Activated CD8-positive, alpha-beta memory T cell treated with anti-CD3 and anti-CD28 coated beads for 1 hour (primary cell): ENCODE measurements at places on chromosomes 16 and 17.

DNA sequence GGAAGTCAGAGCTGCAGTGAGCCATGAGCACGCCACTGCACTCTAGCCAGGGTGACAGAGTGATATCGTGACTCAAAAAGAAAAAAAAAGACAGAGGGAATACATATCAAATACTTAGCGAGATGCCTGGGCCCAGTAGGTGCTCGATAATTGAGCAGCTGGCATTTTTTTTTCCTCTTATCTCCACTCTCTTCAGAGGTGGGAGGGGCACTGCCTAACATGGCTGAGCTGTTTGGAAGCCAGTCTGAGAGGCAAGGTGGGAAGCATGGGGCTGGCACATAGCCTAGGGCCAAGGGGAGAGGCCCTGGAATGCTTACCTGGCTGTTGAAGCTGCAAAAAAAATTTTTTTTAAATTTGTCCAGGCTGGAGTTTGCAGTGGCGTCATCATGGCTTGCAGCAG, 38.4 kb downstream of the HIC1 start:
- no peak for DNase-seq

DNA sequence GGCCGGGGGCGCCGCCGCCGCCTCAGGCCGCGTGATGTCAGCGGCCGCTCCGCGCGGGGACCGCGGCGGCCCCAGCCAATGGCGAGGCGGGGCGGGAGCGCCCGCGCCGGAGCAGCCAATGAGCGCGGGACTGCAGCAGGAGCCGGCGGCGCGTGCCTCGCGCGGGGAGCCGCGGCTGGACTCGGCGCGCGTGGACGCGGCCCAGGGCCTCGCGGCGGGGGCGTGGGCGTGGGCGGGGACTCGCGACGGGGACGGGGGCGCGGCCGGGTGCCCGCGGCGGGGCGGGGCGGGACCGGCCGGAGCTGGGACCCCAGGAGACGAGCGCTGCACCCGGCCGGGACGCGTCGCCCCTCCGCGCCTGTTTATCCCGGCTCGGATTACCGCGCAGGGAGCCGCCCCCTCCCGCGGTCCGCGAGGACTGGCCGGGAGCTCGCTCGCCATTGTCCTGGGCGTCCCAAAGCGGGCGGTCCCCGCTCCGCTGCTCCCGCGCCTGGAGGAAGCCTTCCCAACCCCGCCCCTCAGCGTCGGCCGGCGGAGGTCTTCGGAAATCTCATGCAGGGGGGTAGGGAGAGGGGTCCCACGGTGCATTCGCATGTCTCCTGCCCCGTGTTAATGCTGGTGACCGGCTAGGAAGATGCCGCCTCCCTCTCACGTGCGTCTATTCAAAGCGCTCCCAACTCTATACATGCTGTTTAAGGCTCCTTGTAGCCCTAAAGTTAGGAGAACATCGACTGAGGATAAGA, at the start of gene RNF157:
TSS of gene RNF157 (minus strand) at position 33 of the 743 bp plus-strand sequence. CDS start 253 bp downstream, outside the sequence.
- DNase-seq, result peak; percentile 53

DNA sequence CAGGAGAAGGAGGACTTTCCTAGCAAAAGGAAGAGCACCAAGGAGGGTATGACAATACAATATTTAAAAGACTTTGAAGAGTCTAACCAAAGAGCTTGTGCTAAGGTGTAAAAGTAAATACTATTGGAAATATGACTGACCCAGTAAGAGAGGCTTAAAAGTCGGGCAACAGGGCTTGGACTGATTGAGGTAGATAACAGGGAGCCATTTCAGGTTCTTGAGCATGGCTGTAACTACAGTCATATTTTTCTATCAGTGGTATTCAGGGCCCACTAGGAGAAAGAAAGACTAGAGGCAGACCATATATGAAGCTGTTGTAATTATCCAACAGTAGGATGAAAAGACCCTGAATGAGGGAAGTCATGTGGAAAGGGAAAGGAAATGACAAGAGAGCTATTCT, 62.3 kb downstream of the SMURF2 start:
- no peak for DNase-seq

DNA sequence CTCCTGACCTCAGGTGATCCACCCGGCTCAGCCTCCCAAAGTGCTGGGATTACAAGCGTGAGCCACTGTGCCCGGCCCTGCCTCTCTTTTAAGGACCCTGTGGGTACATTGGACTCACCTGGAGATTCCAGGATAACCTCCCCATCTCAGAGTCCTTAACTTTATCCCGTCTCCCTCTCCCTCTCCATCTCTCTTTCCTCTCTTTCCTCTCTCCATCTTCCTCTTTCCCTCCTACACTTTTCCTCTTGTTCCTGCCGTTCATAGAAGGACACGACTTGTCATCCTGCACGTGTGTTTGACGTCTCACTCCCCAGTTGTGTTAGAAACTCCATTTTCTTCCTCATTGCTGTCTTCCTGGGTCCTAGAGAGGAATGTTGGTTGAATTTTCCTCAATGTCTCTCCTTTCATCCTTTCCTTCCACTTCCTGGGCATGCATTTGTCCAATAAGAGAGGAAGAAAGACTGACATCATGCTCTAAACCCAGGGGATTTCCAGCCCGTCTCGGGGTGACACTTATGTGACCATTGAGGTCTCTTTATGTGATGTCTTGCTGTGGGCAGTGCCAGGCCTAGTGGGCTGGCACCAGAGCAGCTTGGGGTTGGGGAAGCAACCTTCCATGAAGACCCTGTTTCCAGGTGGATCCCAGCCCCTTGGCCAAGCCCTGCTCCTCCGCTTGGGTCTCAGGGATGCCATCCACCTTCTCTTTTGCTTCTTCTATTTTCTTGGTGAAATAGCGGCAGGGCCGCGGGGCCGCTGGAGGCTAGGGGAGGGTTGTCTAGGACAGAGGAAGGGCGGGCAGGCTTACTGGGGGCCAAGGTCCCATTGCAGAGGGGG, 39.8 kb upstream of the IRF8 start:
- DNase-seq, result no peak

- no peak for DNase-seq
These were observed 31.8 kb downstream of the CDRT15L2 start for GRCh38 chr17:20611309-20611708.

- DNase-seq, result no peak
These were observed 118.2 kb downstream of the HS3ST2 start for GRCh38 chr16:22932032-22932771.

GRCh38 chr16:106623-107324, 28.7 kb downstream of the MPG start:
- DNase-seq, result peak; percentile 27

- DNase-seq, result no peak
These were observed 9.3 kb upstream of the MAF start for GRCh38 chr16:79609861-79610260.

- DNase-seq, result no peak
These were observed 221.0 kb upstream of the HS3ST3A1 start for GRCh38 chr17:13822700-13823099.

GRCh38 chr17:245020-245419, 63.6 kb upstream of the DOC2B start:
- no peak for DNase-seq

GRCh38 chr16:11356573-11357331, 11.5 kb downstream of the RMI2 start:
- peak; percentile 13 for DNase-seq

GRCh38 chr17:38466346-38467315, 38.4 kb downstream of the ARHGAP23 start:
- DNase-seq, result no peak

GRCh38 chr16:72921620-72922019, 126.3 kb downstream of the ZFHX3 start:
- DNase-seq, result no peak

GRCh38 chr17:38719943-38720641, 10.0 kb upstream of the CISD3 start:
- no peak for DNase-seq

DNA sequence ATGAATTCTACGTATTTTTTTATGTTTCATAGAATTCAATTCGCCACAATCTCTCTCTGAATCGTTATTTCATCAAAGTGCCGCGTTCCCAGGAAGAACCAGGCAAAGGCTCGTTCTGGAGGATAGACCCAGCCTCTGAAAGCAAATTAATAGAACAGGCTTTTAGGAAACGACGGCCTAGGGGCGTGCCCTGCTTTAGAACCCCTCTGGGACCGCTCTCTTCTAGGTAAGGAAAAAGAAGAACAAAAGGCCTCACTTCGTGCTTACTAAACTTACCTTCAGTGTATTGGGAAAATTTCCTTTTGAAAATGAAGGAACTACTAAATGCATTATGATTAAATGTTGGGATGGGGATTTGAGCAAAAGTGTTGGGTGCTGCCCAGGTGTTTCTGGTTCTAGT, 63.2 kb downstream of the FOXK2 start:
- DNase-seq, result no peak

DNA sequence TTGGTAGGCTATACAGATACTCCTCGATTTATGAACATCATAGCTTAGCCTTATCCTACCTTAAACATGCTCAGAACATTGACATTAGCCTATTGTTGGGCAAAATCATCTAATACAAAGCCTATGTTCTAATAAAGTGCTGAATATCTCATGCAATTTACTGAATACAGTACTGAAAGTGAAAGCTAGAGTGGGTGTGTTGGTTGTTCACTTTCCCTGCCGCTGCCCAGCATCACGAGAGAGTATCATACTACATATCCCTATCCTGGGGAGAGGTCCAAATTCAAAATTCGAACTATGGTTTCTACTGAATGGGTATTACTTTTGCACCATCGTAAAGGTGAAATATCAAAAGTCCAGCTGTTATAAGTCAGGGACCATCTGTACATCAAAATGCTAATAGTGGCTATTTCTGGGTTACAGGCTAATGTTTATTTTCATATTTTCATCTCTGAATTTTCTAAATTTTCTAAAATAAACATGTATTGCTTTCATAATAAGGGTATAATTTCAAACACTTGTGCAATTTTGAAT, 54.5 kb downstream of the NACA2 start:
- no peak for DNase-seq
